AG04450 (cell line): ENCODE measurements at places on chromosomes 3 and 15.

DNA sequence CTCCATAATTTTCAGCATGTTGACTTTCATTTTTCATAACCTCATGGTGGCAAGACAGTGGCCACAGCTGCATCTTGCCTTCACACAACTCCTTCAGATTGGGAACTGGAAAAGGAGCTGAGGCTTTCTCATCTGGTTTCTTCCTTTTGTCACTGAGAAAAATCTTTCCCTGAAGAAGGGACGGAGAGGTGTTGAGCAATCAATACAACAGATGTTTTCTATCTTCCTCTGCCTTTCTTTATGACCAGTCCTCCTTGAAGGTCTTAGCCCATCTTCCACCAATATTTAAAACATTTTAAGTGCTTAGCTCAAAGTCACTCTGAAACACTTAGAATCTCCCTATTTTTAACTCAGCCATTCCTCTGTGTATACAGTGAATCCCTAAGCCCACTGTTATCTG lies 11.9 kb downstream of the ZNF660 start:
- DNase-seq: no peak

DNA sequence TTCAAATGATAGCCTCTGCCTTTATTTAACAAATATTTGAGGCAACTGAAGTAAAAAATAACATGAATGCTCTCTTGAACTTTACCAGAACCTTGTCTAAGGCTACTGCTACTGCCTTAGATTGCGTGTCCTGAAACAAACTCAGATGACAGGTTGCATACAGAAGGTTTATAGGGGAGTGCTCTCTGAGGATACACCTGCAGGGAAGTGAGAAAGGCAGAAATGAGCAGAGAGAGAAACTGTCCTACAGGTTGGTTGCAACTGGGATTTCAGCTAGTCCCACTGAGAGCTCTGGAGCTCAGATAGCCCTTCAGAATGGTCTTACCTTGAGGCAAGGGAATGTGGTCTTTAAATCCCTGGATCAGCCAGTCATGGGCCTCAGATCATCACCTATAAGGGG lies 165.5 kb downstream of the IL5RA start:
- no peak for DNase-seq

- no peak for DNase-seq
These were observed 90.7 kb downstream of the IMPG2 start for GRCh38 chr3:101229681-101230080.

DNA sequence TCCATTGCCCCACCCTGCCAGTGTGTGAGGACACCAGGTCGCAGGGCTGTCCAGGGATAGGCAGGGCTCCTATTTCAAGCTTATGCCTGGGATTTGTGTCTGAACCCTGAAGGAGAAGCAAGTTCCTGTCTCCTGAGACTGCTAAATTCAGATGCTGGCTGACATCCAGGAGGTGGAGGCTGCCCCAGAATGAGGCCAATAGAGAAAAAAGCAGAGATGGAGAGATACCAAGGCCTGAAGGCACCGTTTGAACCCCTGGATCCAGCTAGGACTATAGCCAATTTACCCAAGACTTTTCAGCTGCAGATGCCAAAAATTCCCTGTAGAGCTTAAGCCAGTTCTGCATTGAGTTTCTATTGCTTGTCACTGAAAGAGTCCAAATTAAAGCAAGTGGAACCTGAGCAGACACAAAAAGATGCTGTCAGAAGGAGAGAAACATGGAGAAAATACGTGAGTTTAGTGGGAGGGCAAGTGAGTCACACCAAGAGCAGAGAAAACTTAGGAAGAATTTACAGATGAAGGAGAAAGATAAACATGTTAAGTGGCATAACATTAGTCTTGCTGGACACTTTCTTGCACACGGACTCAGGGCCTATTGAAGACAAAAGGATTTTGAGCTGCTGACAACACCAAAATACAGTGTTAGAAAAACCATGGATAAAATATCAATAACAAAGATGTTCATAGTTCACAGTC lies 148.6 kb downstream of the CNTN3 start:
- DNase-seq: no peak

- peak; percentile 32 for DNase-seq
These were observed 278.9 kb downstream of the ULK4 start for GRCh38 chr3:41682996-41683395.

DNA sequence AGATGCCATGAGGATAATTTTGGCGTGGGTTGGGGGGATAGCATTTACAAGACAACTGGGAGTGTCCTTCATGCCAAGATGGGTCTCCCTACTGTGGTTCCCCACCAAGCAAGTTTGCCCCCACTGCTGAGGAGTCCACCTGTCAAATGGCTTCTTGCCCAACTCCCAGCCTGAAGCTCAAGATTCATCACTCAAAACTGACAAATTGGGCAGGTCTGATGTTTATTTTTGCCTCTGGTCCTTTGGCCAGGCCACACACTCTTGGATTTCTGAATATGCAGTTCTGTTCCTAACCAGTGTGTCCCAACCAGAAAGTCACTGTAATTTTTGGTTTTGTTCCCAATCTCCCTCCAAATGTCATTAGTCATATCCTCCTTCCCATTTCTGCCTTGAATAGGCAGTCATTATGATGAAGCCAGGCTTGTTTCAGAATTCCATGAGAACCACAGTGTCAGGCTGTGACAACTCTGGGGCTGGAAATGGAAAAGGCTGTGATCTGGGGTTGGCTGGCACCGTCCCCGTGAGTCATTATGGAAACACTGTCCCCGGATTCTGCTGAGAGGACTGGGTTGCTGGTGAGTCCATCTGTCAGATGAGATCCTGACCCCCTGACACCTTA lies 29.3 kb upstream of the MEF2A start:
- no peak for DNase-seq

DNA sequence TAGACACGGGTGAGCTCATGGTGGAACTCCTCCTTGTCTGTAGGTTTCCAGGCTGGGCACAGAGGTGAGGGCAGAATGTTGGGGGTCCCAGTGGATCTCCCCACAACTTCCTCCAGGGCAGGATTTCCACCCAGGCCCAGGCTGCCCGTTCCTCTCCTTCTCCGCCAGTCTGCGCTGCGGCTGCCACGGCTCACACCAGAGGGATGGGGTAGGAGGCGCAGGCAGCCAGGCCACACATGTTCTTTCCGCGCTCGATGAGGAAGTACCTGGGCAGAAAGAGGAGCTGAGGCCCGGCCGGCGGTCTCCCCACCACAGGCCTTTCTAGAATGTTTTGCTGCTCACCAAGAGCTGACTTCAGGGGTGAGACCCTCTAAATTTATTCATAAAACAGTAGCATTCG lies 22.9 kb downstream of the CTSH start:
- no peak for DNase-seq

DNA sequence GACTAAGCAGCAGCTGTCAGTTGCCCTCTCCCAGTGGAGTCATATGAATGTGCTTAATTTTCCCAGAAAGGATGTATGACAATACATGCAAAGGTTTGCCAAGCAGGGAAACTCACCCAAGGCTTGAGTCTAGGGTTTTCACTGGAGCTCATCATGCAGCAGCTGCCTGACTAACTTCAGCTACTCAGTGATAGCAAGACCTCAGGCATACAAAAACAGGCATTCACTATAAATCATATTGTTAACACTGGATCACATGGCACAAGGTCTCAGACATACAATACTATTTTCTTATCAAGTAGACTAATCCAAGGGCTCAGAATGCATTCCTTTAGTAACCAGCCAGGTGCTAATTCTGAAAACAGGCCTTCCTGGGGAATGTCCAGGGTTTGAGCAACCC lies 85.0 kb upstream of the STAC start:
- no peak for DNase-seq

DNA sequence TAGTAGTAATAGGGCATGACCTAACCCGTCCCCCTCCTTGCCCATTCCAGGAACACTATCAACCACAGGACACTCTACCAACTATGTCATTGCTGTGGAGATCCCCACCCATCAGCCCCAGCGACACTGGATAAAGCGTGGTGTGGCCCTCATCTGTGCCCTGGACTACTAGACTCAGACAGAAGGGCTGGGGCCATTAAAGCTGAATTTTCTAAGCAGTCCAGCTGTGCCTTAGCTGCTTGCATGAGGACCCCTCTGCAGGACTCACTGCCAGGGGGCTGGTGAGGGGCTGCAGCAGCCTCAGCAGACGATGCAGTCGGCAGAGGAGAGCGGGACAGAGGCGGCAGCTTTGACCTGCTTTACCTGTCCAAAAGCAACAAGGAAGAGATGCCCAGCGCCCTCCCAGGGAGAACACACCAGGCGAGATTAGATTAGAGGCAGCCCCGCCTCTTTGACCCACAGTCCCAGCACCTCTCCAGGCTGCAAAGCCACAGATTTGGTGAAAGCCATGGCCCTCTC lies 44.6 kb downstream of the SEMA3G start:
- DNase-seq: no peak

DNA sequence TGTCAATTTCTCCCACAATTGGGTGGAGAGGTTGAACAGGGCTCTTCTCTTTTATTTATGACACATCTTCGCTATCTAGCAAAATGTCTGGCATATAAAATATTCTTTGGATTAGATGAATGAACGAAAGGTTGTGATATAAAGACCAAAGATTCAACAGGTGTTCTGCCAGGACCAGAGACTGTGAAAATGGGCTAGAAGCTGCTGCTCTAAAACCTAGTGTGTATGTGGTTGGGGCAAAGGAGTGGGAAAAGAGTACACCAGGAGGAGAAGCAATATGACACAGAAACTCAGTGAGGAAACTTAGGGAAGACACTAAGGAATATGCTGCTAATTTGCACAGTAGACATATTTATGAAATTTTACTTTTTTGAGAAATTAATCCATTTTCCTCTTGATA lies 102.0 kb upstream of the CCDC80 start:
- no peak for DNase-seq

DNA sequence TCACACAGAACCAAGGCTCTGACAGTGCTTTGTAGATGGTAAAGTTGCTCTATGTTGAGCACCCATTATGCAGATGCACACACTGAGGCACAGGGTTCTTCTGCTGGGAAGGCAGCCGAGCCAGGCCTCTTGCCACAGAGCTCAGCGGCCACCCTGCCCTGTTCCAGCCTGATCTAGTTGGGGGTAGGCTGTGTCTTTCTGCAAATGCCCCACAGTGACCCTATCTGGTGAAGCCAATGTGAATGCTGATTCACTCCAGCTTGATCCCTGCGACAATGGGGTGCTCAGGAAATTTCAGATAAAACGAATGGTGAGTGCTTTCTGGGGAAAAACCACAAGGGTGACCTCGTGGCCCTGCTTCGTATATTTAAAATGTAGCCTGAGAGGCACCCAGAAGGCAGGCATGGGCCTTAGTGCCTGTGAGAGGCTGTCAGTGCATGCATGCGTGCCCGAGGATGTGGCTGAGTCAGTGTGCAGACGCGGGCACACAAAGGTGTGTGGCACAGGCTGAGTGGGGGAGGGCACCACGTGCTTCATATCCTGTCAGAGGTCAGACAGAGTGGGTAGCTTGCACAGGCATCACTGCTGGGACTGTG lies 85.7 kb downstream of the ATP2B2 start:
- DNase-seq: no peak

DNA sequence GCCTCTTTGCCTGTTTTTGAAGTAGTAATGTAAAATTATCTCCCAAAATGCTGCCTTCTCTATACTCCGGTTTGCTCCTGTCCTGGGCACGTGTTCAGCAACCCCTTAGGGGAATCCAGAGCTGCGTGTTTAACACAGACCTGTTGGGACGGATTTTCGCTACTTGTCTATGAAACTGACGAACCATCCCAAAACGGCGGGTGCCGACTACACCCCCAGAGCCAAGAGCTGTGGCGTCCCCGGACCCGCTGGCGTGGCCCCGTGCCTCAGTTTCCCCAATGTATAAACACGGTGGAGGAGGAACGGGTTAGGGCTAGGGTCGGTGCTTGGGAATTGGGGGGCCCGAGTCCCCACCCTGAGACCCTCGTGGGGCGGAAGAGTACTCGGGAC lies 473 bp downstream of the FHIT start:
- no peak for DNase-seq

DNA sequence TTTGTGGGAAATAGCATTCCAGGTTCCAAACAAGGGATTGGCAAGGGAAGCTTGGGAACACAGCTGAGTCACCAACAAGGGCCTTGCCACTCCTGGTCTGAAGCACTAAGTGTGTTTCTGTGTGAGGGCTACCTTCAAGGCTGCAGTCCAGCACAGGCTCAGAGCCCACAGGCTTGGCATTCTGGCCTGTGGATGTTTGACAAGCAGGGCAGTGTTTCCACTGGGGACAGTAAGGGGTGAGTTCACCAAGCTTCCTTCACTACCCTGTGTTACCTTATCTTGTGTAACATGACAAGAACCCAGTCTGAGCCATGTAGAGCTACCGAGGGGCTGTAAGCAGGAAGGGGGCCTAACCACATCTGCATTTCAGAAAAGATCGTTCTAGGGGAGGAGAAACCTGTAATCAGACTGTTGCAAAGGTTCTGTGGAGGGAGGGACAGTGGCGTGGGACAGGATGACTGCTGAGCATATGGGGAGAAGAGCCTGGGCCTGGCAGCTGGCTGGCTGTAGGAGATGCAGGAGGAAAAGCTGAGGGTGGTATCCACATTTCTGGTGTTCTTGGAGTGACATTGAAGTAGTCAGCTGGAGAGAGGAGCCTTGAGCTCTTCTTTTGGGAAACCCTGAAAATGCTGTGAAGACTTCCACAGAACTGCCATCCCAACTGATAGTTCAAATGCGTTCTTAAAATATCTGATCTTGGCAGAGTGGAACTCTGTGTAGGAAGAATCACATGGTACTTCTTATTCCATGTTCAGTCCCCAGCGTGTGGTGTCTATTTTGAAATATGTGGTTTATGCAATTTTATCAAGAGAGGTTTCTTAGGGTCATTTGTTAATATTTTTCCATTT lies 61.3 kb downstream of the CTDSPL start:
- DNase-seq: no peak

- DNase-seq: no peak
These were observed 162.5 kb upstream of the CHRNA7 start for GRCh38 chr15:31867536-31868442.

DNA sequence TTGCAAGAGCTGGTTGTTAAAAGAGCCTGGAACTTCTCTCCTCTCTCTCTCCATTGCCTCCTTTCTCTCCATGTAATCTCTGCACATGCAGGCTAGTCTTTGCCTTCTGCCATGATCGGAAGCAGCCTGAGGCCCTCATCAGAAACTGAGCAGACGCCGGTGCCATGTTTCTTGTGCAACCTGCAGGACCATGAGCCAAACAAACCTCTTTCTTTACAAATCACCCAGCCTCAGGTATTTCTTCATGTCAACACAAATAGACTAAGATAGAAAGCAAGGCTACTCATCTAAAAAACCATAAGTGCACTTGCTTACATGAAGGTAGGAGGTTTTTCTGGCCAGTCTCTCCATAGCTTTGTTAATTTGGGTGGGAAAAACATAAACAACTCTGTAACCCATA lies 8.7 kb downstream of the PDZRN3 start:
- DNase-seq: no peak

GRCh38 chr3:177440456-177441104 lies 243.3 kb upstream of the TBL1XR1 start:
- no peak for DNase-seq
